Naive thymus-derived CD8-positive, alpha-beta T cell (primary cell): ENCODE measurements at places on chromosomes 11 and 22. TPM values are rescaled to one million over a fixed set of nuclear protein-coding genes. Genes with fewer than 3 reads are reported as not detected.

The DDX25 gene
- not detected for polyA plus RNA-seq

The DEPDC7 gene
- 0.77 TPM for polyA plus RNA-seq

The ADAMTS8 gene
- polyA plus RNA-seq, result not detected

The GAL gene
- polyA plus RNA-seq, result not detected

The IGLL1 gene
- polyA plus RNA-seq, result not detected

The DCDC1 gene
- 0.29 TPM for polyA plus RNA-seq

The CADM1 gene
- not detected for polyA plus RNA-seq

The MYRF gene
- polyA plus RNA-seq, result not detected

The TSPAN32 gene
- 96.6 TPM for polyA plus RNA-seq

The POU2AF3 gene
- polyA plus RNA-seq, result not detected
